ENCODE measurements at places on chromosomes 5 and 9. TPM values are rescaled to one million over a fixed set of nuclear protein-coding genes. Genes with fewer than 3 reads are reported as not detected.

Gene TERT
- not detected for total RNA-seq

Gene IL17B
- not detected for total RNA-seq

Gene FAM200C
- total RNA-seq, result 5.5 TPM

Gene CARTPT
- total RNA-seq, result not detected

Gene TMEM38B
- total RNA-seq, result 17.7 TPM

Gene IFNA13
- not detected for total RNA-seq

Gene MRNIP
- total RNA-seq, result 11.0 TPM

Gene TLE1
- total RNA-seq, result 49.5 TPM

Gene SHROOM1
- 7.6 TPM for total RNA-seq

Data from fibroblast of the aortic adventitia (primary cell).